Activated CD8-positive, alpha-beta memory T cell treated with anti-CD3 and anti-CD28 coated beads for 1 hour (primary cell): ENCODE measurements at places on chromosomes 12 and 14.

- DNase-seq = no peak
Measured at GRCh38 chr12:58067610-58068387, 126.4 kb downstream of the ATP23 start.

GRCh38 chr14:50823051-50823761 lies 7.8 kb downstream of the NIN start:
- DNase-seq = no peak

DNA sequence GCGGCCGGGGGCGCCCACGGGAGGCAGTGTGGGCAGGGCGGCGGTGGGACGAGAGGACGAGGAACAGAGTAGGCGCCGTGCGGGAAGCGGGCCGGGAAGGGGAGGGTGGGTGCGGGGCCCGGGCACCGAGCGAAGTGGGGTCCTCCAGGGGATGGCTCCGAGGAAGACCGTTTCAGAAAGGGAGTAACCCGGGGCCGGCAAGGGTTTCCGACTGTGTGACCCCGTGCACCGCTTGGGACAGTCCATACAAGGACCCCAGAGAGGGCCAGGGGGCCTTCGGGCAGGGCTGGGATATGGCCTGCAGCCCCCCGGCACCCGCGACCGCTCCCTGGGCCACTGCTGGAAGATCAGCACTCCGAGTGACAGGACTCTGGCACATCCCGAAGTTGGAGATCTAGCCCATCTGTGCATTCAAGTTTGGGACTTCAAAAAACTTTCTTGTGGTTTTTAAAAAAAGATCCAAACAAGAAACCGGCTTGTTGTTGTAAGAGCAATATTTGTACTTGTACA lies 448 bp downstream of the TSPAN9 start:
- no peak for DNase-seq

- no peak for DNase-seq
Measured at GRCh38 chr12:109446-109845, 42.9 kb downstream of the IQSEC3 start.

- DNase-seq = no peak
Measured at GRCh38 chr14:35158951-35159653, 36.8 kb downstream of the PRORP start.

GRCh38 chr14:66610154-66610563 lies 102.2 kb downstream of the GPHN start:
- no peak for DNase-seq

- DNase-seq = no peak
Measured at GRCh38 chr12:111410431-111411184, 4.9 kb downstream of the SH2B3 start.

DNA sequence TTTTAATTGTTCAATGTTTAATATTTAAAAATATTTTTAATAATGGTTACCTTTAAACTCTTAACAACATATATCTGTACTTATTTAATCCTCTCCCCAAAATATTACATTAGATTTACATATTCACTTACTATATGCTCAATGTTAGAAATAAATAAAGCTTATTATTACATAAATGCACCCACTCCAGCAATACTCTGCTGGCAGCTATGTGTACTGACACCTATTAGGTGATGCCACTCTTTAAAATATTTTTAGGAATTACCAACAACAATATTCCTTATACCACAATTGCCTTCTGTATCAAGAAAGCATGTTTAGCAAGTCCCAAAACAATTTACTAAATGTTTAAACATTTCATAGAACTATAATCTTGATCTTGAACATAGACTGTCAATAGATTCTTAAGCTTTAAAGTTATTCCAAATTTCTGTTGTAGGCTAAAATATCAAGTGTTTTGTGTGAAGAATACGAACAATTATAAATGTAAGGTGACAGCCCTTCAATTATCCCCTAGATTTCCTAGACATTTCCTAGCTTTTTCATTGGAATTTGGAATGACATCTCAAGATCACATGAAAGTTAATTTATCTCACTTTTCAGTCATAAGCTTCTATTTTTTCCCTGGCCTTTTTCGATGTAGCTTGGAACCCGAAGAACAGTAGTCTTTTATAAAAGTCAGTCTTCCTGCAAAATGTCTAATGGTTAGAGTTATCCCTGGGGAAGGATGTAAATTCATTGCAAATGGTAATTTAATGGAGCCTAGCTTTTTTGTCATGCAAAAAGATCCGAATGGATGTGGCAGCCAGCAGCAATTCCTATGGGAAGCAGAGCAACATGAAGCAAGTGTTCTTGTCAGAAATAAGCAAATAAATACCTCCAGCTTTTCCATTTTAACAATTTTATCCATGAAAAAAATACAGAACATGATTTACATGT lies 907.5 kb upstream of the ATXN7L3B start:
- no peak for DNase-seq

DNA sequence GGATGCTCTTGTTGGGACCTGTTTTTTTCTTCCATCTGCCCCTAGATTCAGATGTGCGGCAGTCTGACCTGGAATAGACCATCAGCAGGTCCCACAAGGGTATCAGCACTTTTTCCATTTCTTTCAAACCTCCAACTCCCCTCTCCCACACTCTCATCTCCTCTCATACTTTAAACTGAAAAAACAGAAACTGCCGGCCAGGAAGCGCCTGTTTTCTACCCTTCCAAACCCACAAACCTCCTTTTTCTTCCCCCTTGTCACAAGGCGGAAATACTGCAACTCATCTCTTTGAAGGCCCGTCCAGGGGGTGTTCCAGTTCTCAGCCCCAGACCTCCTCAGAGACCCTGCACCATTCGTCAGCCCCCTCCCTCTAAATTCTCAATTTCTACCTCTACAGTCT lies 62.5 kb upstream of the FKBP4 start:
- no peak for DNase-seq

GRCh38 chr12:65534238-65534841 lies 255.9 kb downstream of the MSRB3 start:
- no peak for DNase-seq

GRCh38 chr12:94172973-94173372 lies 24.6 kb downstream of the PLXNC1 start:
- DNase-seq = no peak

DNA sequence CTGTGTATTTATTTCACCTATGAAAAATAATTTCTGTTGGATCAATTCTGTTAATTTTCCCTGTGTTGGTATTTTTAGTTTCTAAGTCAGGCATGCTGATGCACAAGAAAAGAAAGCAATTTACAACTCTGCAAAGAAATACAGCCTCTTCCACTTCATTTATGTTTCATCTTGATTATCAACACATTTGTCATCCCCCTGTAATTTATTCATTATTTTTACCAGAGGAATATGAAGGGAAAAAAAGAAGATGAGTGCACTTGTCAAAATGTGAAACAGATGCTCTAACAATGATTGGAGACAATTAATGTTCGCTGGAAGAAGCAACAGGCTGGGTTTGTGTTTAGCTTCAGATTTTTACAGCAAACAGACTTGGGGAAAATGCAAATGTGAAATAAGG lies 958.5 kb upstream of the SEL1L start:
- DNase-seq = no peak

DNA sequence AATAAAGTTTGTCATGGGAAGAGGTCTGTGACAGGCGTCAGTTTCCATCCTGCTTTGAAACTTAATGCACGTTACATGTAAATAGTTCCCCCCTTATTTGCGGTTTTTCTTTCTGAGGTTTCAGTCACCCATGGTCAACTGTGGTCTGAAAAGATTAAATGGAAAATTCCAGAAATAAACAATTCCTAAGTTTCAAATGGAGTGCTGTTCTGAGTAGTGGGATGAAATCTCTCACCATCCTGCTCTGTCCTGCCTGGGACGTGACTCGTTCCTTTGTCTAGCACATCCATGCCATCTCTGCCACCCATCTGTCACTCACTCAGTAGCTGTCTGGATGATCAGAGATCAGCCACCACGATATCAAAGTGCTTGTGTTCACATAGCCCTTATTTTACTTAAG lies 51.3 kb upstream of the DICER1 start:
- DNase-seq = no peak

- no peak for DNase-seq
Measured at GRCh38 chr12:47020211-47020821, 59.1 kb upstream of the PCED1B start.

GRCh38 chr12:53752621-53753020 lies 842 bp upstream of the CISTR start:
- no peak for DNase-seq

DNA sequence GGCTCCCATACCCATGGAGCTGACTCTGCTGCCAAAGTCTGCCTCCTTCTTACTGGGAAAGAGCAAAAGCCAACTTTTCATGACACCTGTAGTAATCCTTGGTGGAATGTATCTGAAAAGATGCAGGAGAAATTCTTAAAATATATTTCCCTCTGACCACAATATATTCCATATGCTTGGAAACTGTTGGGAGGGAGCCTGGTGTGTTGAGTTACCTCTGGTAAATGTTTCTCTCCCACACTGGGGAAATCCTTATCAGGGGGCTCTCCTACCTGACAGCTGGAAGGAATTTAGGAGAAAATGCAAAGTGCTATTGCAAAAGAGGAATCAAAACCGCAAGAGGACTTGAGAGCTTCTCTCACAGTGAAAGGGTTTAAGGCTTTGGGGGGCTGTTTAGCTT lies 139.4 kb downstream of the TBX5 start:
- no peak for DNase-seq

DNA sequence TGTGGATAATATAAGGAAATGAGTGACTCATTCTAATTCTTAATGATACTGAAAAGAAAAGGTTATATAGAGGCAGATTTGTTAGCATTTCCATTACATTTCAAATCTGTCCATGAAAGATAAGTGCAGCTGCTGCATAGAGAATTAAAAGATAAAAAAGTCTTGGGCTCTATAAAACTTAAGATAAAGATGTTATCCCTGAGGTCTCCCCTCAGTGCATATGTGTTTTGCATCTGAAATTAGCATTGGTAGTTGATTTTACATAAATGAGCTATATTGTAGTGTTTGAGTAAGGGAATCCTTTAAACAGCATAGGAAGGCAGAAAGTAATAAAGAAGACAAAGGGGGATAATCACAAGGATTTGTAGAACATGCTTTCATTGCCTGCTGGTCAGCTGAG lies 206.2 kb downstream of the FSCB start:
- DNase-seq = no peak

DNA sequence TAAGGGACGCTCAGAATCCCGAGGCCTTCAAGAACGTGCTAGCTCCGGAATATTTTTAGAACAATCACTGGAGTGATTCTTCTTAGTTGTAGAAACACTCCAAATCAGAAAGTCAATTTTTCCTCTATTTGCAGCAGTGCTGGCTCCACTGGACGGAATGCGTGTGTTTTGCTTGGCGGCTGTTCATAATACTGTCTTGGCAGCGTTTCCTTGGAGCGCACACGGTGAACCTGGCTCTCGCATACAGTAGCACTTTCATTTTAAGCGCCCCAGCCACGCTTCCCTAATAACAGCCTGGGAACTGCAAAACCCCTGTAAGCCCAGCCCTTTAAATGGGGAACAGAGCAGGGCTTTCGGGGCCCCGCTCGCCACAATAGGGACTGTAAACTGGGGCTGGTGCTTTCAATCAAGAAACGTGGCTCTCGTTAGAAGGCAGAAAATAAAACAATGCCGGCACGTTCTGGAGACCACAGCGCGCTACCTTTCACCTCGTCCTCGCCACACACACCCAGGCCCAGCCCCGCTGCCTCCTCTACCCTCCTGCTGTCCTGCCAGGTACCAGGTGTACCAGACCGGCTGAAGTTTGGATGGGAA lies 79.9 kb downstream of the BCL11B start:
- DNase-seq = no peak

DNA sequence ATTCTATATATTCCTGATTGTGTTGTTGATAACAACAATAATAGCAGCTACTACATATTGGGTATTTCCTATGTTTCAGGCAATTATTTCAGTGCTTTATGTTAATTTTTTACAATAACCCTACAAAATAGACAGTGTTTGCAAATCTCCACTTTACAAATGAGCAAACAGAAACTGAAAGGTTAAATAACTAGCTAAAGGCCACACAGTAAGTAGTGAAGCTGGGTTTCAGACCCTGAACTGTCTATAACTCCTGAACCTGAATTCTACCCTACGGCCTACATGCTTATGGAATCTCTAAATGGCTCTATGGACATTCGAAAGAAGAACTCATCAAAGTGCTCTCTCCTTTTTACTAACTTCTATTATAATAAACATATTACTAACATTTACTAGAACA lies 19.7 kb upstream of the NUDT4 start:
- DNase-seq = no peak

DNA sequence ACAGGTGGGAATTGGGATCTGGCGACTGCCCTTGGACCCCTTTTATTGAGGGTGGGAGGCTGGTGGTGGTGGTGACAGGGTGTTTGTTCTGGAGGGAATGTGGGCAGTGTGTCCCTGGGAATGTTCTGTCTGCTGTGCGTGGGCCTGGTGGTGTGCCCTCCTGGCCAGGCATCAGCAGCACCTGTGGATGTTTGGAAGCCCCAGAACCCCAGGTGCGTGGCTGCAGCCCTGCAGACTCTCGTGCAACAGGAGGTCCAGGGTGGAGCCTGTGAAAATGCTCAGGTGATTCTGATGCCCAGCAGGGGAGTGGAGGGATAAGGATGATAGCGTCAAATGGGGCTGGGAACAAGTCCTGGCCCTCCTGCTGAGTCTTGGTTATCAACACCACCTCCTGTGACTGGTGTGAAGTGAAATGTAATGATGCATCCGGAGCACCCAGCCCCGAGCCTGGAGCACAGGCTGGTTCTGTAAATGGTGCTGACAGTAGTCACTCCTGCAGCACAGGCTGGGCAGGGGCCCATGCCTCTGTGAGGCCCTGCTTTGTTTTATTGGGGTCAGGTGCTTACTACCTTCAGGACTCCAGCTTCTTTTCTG lies 176.6 kb downstream of the TSPAN9 start:
- DNase-seq = no peak

- DNase-seq = no peak
Measured at GRCh38 chr12:75709503-75709902, 198.1 kb upstream of the KRR1 start.

GRCh38 chr12:93676408-93677194 lies 574 bp upstream of the CRADD start:
- DNase-seq = no peak

GRCh38 chr12:77746096-77746495 lies 84.6 kb upstream of the NAV3 start:
- DNase-seq = no peak

DNA sequence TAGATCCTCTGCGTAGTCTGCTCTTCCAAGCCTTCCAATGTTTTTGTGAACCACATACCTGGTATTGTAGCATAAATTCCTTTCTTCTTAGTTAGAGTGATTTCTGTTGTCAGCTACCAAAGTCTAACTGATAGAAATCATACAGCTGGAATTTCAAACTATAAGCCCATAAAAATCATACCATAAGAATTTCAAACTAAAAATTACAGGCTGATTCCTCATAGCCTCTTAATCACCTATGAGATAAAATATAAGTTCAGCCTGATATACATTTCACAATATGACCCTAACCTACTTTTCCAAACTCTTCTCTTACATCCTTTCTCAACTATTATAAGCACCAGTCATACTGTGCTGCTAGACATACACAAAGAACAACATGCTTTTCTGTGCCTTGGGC lies 64.8 kb downstream of the PTHLH start:
- DNase-seq = no peak

- DNase-seq = no peak
Measured at GRCh38 chr14:60485057-60485597, 736 bp downstream of the C14orf39 start.

- DNase-seq = no peak
Measured at GRCh38 chr12:104222976-104223375, 7.4 kb downstream of the TXNRD1 start.
